ENCODE measurements at places on chromosomes 4 and X. TPM values are rescaled to one million over a fixed set of nuclear protein-coding genes. Genes with fewer than 3 reads are reported as not detected.

Gene ADGRG2
- total RNA-seq: 0.39 TPM

Gene SCML1
- total RNA-seq: 2.7 TPM

Gene SYTL4
- 0.25 TPM for total RNA-seq

Gene RBMXL3
- total RNA-seq: not detected

Gene IQCM
- not detected for total RNA-seq

Gene LUZP4
- not detected for total RNA-seq

Gene ZXDB
- total RNA-seq: 4.9 TPM

Gene DGAT2L6
- total RNA-seq: not detected

Gene VSIG4
- not detected for total RNA-seq

Gene COL25A1
- 1.1 TPM for total RNA-seq

GRCh38 chrX:134718105-134718965, 60.1 kb upstream of the PLAC1 start:
- H3K4me1 ChIP-seq: peaks cover 2% of the 10 kb centered on the region
- no peaks in the 10 kb centered on the region for H3K27me3 ChIP-seq
- H3K36me3 ChIP-seq: no peaks in the 10 kb centered on the region
- no peak for DNase-seq
- H3K27ac ChIP-seq: no peak overlapping the region
- no peak overlapping the region for H3K4me3 ChIP-seq

- no peak for DNase-seq
- H3K27ac ChIP-seq: no peak overlapping the region
- H3K36me3 ChIP-seq: no peaks in the 10 kb centered on the region
- H3K27me3 ChIP-seq: no peaks in the 10 kb centered on the region
Observed at GRCh38 chr4:105129286-105130040, 17.2 kb upstream of the TET2 start.

DNA sequence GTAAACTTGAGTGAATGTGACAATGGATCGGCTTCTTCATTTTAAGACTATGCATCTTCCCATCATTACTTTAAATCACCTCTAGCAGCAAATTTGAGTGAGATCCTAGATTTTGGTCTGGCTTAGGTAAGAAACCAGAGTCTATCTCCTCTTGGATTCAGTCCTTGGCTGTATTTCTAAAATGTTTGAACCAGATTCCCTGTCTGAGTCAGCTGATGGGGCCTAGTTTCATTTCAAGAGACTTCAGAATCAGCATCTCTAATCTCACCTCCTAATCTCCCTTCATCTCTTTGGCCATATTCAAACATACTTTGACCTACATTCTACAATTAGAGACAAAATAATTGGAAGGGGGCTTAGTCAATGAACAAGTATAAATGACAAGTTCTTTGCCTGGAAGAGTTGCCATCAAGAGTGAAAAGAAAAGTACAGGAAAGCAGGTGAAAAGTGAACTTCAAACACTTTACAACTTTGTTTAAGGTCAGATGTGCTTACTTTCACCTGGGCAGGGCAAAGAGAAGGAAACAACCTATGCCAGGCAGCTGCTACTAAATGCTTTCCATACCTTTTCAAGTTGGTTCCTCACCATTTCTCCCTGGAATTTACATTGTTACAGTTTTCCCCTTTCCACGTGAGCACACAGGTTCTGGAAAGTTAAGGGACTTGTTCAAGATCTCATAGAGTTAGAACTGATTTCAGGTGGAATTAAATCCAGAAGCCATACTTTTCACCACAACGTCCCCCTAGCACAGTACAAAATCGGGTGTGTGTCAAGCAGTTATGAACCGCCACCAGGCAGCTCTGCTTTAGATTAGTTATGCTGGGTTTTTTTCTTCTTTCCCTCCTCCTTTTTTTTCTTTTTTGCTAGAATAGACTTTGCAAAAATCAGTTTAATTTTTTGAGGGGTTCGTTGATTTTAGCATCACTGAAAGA, 30.7 kb upstream of the PITX2 start:
- H3K27me3 ChIP-seq: no peaks in the 10 kb centered on the region
- DNase-seq: no peak
- H3K27ac ChIP-seq: no peak overlapping the region
- H3K4me1 ChIP-seq: no peaks in the 10 kb centered on the region
- H3K4me3 ChIP-seq: no peak overlapping the region
- peaks cover 9% of the 10 kb centered on the region for H3K36me3 ChIP-seq

DNA sequence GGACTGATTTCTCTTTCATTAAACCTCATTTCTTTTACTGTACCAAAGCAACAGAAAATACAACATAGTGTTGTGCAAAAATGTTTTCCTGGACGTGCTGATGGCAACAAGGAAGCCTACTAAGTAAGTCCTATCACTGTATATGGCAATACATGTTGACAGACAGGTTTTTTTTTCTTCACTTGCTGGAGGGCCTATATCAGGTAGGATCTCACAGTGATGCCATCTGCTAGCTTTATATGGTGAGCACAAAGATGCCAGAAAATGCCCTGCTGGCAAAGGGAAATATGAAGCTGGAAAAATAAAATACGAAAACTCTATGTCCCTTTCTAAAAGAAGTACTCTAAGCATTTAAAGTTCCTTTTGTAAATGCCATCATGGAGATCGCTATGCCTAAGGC, 119.0 kb upstream of the PDLIM3 start:
- H3K4me3 ChIP-seq: no peak overlapping the region
- peaks cover 2% of the 10 kb centered on the region for H3K27me3 ChIP-seq
- H3K27ac ChIP-seq: no peak overlapping the region
- peaks cover 34% of the 10 kb centered on the region for H3K4me1 ChIP-seq
- DNase-seq: no peak
- no peaks in the 10 kb centered on the region for H3K36me3 ChIP-seq

- peak overlapping the region; percentile 93 for H3K27ac ChIP-seq
- no peaks in the 10 kb centered on the region for H3K36me3 ChIP-seq
- H3K27me3 ChIP-seq: peaks cover 16% of the 10 kb centered on the region
- no peak for DNase-seq
- H3K4me3 ChIP-seq: peak overlapping the region; percentile 66
Observed at GRCh38 chr4:112898357-112899141, 150.9 kb upstream of the ANK2 start.

- H3K36me3 ChIP-seq: no peaks in the 10 kb centered on the region
- peaks cover 2% of the 10 kb centered on the region for H3K27me3 ChIP-seq
Observed at GRCh38 chr4:136847881-136848621, 684.2 kb downstream of the PCDH18 start.

- no peak for DNase-seq
- H3K4me1 ChIP-seq: peaks cover 27% of the 10 kb centered on the region
- H3K4me3 ChIP-seq: no peak overlapping the region
Observed at GRCh38 chr4:81921751-81922159, 450.0 kb upstream of the RASGEF1B start.

DNA sequence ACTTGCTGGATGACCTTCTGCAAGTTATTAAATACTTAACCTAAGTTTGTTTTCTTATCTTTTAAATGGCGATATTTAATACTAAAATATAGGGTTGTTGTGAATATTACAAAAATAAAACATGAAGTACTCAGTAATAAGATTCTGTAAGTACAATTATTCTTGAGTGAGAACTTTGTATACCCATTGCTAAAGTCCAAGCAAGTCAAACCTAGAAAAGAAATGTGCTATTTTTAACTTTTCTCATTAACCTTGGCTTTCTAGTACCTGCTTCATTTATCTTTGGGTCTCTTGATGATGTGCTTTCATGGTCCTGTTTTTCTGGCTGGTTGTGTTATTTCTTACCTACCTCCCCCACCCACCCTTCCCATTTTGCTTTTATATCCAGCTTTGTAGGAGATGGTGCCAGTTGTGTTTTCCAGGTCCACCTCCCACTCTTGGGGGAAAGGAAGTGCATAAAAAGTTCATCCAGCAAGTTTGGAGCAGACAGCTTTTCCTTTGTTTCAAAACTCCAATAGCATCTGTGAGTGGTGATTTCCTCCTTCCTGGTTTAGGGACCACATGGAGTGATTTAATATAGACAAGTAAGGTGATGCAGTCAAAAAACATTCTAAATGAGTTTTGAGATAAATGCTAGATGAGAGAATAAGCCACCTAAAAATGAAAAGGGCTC, 7.5 kb upstream of the CXCL8 start:
- no peaks in the 10 kb centered on the region for H3K36me3 ChIP-seq
- no peak for DNase-seq
- no peak overlapping the region for H3K27ac ChIP-seq
- no peak overlapping the region for H3K4me3 ChIP-seq
- no peaks in the 10 kb centered on the region for H3K4me1 ChIP-seq
- H3K27me3 ChIP-seq: no peaks in the 10 kb centered on the region

DNA sequence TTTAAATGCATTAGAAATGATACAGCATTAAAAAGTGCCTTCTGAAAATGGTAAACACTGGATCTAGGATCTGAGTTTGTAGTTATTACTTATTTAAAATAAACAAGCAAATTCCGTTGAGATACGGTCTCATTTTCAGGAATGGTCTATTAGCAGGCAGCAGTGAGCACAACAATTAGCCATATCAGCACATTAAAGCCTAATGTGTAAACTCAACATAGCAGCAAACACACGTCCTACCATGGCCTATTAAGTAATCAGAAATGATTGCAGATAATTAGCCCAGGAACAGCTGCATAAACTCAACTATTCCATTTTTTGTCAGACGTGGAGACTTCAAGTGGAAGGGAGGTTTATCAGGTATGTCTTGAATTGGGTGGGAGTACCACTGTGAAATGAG, 61.8 kb downstream of the NEIL3 start:
- H3K36me3 ChIP-seq: peaks cover 4% of the 10 kb centered on the region
- H3K27me3 ChIP-seq: no peaks in the 10 kb centered on the region
- H3K27ac ChIP-seq: no peak overlapping the region

- H3K36me3 ChIP-seq: no peaks in the 10 kb centered on the region
- H3K4me3 ChIP-seq: no peak overlapping the region
Observed at GRCh38 chr4:154618708-154619315, 6.4 kb upstream of the FGG start.

- H3K27me3 ChIP-seq: peaks cover 4% of the 10 kb centered on the region
- no peaks in the 10 kb centered on the region for H3K36me3 ChIP-seq
- no peak for DNase-seq
- no peak overlapping the region for H3K27ac ChIP-seq
- H3K4me1 ChIP-seq: peaks cover 7% of the 10 kb centered on the region
Observed at GRCh38 chr4:76723924-76724323, 174.0 kb downstream of the SOWAHB start.

DNA sequence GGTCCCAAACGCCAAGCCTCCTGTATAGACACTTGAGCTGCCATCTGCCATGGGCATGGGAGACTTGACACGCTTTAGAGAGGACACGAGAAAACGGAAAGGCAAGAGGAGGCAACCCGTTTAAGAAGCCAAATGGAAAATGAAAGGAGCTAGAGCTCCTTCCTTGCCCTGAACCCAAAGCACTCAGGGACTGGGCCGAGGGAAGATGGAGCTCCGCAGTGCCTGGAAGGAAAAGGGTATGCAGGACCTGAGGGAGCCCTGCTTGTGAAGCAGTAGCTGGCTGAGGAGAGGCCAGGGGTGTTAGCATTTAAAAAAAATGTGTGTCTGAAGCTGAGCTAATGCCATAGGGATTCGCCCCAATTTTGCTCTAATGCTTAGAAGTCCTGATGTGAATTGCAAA, 15.1 kb downstream of the MCF2 start:
- no peak for DNase-seq
- H3K27ac ChIP-seq: no peak overlapping the region
- peak overlapping the region; percentile 55 for H3K4me3 ChIP-seq

All from glutamatergic neuron (in vitro differentiated cells).